ENCODE measurements at places on chromosomes 2 and 18.

- DNase-seq = no peak
Measured at GRCh38 chr18:10318691-10318970, 135.8 kb upstream of the APCDD1 start.

GRCh38 chr2:109442715-109443319 lies 170.9 kb downstream of the SEPTIN10 start:
- no peak for DNase-seq

GRCh38 chr2:68238955-68239822 lies 13.1 kb downstream of the PPP3R1 start:
- DNase-seq = no peak

DNA sequence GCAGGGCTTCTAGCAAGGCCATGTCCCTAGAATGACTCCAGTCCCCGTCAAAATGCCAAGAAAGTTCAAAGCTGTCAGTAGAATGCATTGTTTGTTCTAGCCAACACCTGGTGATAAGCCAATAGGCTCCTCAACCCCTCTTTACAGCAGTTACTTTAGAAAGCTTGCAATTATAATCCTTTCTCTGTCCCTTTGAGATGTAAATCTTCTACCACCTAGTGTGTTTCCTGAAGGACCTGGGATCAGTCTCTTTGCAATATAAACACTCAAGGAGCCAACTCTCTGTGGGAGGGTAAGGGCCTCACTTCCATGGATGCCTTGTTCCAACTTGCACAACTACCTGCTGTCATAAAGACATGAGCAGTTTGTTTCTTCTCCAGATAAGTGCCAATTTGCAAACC lies 301.8 kb downstream of the NBAS start:
- DNase-seq = peak; percentile 52

- DNase-seq = no peak
Measured at GRCh38 chr2:203401-203800, 60.4 kb downstream of the SH3YL1 start.

DNA sequence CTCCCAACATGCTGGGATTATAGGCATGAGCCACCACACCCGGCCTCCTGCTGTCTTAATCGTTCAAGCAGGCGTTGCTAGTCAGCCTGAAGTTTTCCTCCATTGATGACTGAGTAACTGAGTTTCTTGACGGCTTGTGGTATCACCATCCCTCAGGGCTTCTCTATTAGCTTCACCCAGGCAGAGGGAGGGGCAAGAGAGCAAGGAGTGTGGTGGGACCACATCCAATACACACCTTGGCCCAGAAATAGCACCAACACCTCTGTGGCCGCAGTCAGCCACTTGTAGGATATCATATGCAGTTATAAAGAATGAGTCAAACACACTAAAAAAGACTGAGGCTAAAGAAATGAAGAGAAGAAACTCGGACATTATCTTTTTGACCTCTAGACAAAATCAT lies 1009.4 kb upstream of the CELF4 start:
- DNase-seq = no peak

GRCh38 chr18:32767400-32767799 lies 5.4 kb downstream of the KLHL14 start:
- DNase-seq = no peak

GRCh38 chr2:80330527-80331450 lies 26.2 kb upstream of the LRRTM1 start:
- no peak for DNase-seq

DNA sequence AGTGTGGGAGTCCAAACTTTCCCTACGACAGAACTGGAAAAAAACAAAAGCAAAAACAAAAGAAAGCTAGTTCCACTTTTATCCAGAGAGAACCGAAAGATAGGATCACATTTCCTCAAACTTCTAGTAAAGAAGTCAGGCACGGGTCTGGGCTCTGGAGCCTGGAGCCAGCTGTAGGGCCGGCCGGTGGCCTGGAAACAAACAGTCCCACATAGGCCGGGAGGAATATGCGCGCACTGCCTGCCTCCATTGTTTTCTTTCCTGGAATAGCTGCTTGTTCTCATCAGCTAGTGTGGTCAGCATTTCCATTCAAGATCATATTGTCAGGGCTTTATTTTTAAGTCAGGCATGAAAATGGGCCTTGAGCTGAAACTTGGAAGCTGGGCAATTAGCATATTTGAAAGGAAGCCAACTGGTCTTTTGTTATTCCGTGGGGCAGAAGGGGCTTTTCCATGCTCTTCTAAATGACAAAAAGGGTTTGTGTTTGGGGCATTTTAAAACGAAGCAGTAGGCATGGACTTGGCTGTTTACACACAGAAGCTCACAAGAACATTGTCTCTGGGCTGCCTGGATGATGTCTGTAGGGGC lies 58.7 kb upstream of the RFX8 start:
- DNase-seq = no peak

DNA sequence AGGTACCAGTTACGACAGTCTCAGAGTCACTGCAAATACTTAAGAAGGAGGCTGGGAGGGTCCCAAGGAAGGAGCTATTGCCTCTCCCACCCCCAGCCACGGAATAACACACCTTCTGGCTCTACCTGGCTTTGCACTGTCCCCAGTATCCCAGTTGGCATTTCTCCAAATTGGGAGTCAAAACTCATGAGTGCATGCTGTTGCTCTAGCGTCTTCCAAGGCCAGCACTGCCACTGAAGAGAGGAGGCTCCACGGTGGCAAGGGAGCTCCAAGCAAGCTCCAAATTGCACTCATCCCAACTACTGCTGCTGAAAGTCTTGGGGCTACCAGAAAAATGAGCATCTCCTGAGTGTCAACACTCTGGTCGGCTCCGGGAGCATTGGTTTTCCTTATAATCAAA lies 1.6 kb downstream of the SCTR start:
- no peak for DNase-seq

All from H1 (cell line).